ENCODE measurements at places on chromosomes 1 and 21.

GRCh38 chr1:199404191-199404590, 623.3 kb upstream of the NR5A2 start:
- DNase-seq = no peak

- DNase-seq = no peak
These were observed 74.9 kb upstream of the CNTN2 start for GRCh38 chr1:204968135-204968534.

DNA sequence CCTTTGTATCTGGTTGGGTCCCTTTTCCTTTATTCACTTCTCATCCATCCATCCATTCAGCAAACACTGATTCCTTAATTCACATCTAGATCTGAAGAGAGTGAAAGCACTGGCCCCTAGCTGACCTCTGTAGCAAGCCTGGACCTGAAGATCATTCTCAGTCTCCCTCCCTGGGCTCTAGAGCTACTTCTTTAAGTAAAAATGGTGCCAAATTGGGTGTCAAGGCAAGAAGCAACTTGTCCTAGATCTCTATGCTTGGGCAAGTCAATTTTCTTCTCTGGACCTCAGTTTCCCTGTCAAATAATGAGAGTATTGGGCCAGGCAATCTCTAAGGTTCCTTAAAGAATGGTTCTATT, 36.1 kb downstream of the PLXNA2 start:
- no peak for DNase-seq

DNA sequence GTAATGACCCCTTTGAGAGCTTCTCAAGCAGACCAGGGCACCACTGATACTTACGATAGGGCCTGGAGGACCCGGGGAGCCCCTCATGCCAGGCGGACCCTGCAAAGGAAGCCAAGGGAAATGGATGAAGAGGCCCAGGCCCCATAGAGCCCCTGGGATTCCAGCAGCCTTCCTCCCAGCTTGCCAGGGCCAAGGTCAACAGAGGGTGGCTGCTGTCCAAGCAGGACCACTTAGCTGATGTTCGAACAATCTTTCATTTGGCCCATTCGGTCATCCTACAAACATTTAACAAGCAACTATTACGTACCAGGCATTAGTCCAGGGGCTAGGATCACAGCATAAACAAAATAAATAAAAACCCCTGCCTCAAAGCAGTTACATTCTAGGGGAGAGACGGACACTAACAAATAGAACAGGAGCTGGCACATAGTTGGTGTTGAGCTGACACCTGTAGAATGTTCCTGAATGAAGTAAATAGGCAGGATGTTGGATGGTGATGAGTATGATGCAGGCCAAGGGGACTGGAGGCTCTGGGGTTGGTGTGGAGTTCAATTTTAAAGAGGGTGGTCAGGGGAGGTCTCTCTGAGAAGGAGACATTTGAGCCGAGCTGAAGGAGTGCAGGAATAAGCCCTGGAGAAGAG, 27.0 kb upstream of the PEF1 start:
- no peak for DNase-seq

GRCh38 chr1:225737866-225738265, 39.8 kb upstream of the SRP9 start:
- DNase-seq = no peak

GRCh38 chr1:212214325-212214724, 70.9 kb upstream of the PPP2R5A start:
- DNase-seq = no peak

GRCh38 chr1:18637511-18637960, 6.9 kb downstream of the PAX7 start:
- DNase-seq = peak; percentile 10
